ENCODE measurements at places on chromosomes 16 and 17.

GRCh38 chr17:17304521-17304985, 1.4 kb downstream of the NT5M start:
- no peak for DNase-seq

- DNase-seq, result no peak
These were observed 466 bp downstream of the NEUROD2 start for GRCh38 chr17:39607057-39607850.

DNA sequence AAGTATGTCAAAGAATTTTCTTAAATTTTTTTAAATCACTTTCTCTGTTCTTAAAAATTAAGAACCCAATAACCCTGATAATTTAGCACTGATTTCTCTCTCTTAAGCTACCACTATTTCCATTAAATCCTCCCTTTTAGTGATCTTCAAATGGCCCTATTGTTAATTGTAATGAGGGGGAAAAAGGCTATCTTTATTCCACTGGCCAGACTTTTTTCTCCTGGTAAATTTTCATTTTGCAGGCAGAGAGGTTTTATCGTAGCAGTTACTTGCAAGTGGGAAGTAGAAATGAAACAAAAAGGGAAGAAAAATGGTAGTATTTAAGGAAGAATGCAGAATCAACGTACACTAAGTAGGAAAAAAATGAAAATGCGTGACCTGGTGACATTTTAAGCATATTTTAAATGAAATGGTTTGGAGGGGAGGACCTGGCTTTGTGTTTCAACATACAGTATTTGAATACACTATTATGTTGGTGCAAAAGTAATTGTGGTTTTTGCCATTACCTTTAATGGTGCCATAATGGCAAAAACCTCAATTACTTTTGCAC, 224.9 kb downstream of the TANC2 start:
- no peak for DNase-seq

GRCh38 chr16:56603589-56603988, 4.8 kb upstream of the MT2A start:
- DNase-seq, result no peak

DNA sequence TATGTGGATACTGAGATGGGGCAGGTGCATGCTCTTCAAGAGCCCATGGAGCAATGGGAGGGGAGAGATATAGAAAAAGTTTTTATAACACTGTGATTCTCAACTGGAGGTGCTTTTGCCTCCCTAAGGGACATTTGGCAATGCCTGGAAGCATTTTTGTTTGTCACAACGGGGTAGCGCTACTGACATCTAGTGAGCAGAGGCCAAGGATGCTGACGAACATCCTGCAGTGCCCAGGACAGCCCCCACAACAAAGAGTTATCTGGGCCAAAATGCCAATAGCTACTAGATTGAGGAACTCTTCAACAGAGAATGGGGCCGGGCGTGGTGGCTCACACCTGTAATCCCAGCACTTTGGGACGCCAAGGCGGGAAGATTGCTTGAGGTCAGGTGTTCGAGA, 67.2 kb upstream of the CLEC3A start:
- DNase-seq, result no peak

GRCh38 chr17:38747463-38748148, 530 bp downstream of the PCGF2 start:
- no peak for DNase-seq

DNA sequence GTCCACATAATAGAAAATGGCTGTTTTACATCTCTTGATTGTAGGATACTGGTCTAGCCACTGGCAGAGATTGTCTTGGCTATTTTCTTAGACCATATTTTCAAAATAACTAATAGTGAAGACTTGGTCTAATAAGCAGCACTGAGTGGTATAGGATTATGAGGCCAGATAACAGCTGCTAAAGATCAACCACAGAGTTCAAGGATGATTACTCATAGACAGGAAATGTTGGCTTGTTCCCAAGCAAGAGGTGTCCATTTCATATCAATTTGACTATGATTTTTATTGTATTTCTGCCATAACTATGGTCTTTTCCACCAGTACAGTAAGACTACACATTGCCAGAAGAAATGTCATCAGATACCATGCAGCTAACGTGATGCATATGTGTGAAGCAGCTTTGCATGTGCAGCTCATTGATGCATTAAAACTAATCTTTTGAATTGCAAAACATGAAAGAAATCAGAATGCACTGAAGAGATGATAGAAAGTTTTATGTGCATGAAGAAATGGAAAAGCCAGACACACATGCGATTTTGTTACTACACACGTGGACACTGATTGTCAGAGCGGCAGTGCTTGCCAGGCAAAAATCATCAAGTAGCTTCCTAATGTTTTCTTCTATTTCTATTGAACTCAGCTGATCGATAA, 693.3 kb downstream of the CDH11 start:
- DNase-seq, result no peak

- no peak for DNase-seq
These were observed 8.6 kb downstream of the SLC7A5 start for GRCh38 chr16:87860553-87861299.

DNA sequence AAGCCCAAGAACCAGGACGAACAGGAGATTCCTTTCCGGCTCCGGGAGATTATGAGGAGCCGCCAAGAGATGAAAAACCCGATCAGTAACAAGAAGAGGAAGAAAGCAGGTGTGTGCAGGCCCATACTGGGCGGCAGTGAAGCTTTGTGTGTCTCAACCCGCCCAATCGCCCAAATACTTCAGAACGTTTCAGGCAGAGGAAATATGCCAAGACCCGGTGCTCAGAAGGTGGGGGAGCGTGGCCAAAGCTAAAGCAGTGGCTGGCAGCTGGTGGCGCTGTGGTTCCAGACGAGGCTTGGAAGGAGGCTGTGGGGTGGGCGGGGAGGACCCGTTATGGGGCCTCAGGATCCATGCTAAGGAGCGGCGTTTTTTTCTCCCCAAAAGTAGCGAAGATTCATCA, 1.2 kb downstream of the CCDC137 start:
- DNase-seq, result no peak

DNA sequence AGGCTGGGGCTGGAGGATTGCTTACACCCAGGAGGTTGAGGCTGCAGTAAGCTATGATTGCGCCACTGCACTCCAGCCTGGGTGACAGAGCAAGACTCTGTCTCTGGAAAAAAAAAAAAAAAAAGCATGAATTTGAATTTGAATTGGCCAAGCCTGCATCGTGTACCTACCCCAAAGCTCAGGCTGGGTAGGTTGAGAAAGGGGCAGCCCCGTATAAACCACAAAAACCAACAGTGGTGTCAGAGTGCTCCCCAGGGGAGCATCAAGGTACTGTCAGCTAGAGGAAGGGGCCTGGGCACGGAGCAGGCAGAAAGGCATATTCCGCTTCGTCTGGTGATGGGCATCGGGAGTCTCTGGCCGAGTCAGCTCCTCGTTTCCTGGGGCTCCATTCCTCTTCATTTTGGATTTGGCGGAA, 40.9 kb downstream of the RAP1GAP2 start:
- no peak for DNase-seq

GRCh38 chr17:46974086-46974485, 5.0 kb downstream of the RPRML start:
- DNase-seq, result no peak

DNA sequence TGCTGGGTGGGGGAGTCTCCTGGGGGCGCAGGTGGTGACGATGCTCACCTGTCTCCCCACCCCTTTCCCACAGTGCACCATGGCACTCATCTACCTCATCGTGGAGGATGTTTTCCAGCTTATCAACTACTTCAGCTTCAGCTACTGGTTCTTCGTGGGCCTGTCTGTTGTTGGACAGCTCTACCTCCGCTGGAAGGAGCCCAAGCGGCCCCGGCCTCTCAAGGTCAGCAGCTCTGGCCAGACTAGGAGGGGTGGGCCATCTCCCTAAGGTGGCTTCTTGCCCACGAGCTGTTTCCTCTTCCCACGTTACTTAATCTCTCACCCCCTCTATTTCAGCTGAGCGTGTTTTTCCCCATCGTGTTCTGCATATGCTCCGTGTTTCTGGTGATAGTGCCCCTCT, 14.5 kb downstream of the SLC7A6OS start:
- DNase-seq, result no peak

- no peak for DNase-seq
These were observed 6.5 kb downstream of the MOSMO start for GRCh38 chr16:22014271-22014873.

DNA sequence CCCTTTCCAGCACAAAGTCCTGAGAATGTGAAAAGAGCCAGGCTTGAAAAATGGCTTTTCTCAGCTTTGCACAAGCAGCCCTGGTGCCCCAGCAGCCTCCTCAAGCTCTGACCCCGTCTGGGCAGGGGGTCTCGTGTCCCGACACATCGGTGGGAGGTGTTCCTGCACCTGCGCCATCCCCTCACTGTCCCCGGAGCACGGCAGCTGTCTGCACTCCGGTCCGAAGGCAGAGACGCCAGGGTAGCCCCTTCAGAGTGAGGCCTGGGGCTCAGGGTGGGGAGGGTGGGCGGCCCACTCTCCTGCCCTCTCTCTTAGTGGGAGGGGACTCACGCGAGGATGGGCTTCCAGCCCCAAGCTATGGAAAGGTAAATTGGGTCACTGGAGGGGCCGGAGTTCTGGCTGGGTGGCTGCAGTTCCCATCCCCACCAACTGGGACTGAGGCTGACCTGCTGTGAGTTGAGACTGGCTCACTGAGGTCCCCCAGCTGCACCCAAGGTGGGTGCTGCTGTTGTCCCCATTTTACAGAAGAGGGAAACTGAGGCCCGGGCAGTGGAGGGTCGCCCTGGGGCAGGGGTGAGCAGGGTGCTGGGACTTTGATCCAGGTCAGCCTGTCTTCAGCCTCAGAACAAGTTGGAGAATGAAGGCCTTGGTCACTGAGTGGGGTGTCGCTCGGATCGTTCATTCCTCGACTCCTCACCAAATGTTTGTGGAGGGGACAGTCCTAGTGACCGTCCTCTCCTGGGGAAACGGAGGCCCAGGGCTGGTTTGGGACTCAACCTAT, 2.3 kb upstream of the BAIAP3 start:
- no peak for DNase-seq

DNA sequence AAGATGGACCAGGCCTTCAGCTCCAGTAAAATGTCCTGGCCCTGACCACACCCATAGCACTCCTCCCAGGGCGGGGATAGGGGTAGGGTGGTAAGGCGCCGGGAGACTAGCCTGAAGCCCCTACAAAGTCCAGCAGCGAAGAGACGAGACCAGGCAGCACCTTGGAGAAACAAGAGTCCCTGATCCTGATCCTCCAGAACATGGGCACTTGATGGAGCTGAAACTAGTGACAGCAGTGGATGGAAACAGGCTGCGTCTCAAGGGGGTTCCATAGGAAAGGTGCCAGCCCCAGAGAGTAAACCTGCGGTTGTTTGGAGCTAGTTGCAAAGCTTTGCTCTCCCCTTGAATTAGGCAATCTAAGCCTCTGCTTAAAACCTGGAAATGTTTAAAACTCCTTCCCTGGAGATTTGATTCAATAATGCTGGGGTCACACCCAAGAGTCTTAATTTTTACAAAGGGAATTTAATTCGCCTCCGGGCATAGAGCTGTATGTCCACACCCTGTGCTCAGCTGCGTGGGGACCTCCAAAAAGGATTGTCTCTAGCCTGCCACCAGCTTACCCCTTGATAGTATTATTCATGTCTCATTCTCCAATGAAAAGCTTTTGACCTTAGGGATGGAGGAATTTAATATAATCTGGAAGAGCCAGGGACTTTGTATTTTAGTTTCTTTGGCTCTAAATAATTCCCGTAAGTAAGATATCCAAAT, 258.6 kb downstream of the PMP22 start:
- DNase-seq, result no peak

DNA sequence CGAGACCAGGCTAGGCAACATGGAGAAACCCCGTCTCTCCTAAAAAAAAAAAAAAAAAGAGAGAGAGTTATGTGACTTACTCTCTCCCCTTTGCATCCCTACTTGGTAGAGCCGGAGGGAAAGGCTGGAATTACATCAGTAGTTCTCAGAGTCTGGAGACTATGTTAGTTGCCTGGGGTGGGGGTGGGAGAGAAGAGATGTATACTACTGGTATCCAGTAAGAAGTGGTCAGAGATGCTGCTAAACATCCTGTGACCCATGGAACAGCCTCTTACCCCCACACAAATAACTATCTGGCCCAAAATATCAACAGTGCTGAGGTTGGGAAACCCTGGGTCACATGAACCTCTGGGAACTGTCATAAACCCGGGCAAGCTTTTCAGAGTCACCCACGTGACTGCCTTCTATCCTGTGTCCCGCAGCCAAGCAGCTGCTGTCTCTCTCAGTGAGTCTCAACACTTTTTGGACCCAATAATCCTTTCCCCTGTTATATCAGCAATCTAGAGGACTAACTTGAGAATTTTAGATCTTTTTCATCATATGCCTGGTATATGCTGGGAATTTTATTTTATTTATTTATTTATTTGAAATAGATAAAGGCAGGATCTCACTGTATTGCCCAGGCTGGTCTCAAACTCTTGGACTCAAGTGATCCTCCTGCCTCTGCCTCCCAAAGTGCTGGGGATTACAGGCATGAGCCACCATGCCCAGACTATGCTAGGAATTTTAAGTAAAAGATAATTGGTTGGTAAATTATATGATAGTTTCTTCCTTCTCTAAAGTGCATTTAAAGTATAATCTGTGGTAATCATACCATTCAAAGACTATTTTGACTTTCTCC, 8.7 kb downstream of the EIF1 start:
- no peak for DNase-seq

DNA sequence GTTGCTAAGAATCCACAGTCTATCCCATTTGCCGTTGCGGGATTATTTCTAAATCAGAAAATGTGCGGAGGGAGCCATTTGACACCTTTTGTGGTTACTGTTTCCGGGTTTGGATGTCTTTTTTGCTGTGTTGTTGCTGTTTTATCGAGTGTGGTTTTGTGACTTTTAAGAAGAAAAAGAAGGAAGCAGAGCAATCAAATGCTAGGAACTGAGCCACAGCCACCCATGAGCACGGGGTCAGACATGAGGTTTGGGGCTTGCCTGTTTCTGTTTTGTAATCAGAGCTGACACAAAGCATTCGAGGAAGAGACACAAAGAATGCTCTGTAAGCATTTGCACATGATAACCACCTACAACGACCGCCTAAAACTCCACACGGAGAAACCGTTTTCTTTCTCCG, 53.1 kb upstream of the CHMP6 start:
- DNase-seq, result no peak

DNA sequence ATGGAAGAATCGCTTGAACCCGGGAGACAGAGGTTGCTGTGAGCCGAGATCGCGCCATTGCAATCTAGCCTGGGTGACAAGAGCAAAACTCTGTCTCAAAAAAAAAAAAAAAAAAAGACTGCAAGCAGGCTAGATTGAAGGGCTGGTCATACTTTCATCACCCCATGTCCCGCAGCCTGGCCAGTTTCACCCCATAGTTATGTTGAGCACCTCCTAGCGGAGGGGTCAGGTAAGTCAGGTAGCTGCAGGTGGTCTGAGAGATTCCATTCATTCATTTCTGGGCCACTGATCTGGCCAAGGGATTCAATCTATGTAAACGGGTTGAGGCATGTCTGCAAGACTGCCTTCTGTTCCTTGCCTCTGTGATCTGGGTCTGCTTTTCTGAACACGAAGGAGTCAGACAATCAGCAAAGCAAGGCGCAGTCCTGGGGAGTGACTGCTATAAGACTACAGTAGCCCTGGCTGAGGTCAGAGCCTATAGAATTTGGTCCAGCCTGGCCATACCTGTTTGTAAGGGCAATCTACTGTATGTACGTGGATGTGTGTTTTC, 23.6 kb upstream of the BPTF start:
- DNase-seq, result no peak

GRCh38 chr17:67376415-67376736, 705 bp upstream of the PITPNC1 start:
- no peak for DNase-seq
